ENCODE measurements at places on chromosomes 12 and 14. TPM values are rescaled to one million over a fixed set of nuclear protein-coding genes. Genes with fewer than 3 reads are reported as not detected.

Gene TMEM229B
- total RNA-seq = 0.20 TPM

Gene FBRSL1
- 98.4 TPM for total RNA-seq

Gene SLCO1B3
- 16.2 TPM for total RNA-seq

Gene LRRIQ1
- 1.3 TPM for total RNA-seq

Gene REM2
- 0.26 TPM for total RNA-seq

Gene PGF
- total RNA-seq = 2.5 TPM

Gene TPPP2
- total RNA-seq = not detected

Gene GNB3
- 2.1 TPM for total RNA-seq

Gene SYT10
- not detected for total RNA-seq

Gene HOXC5
- 0.53 TPM for total RNA-seq

Gene GRIN2B
- total RNA-seq = 4.5 TPM

Gene OR6C2
- not detected for total RNA-seq

Gene MAPKAPK5
- 58.7 TPM for total RNA-seq

Gene NAP1L1
- 523 TPM for total RNA-seq

Gene OR6C65
- total RNA-seq = not detected

Gene KLRD1
- not detected for total RNA-seq

Gene LTBP2
- 8.3 TPM for total RNA-seq

Gene ACSM4
- total RNA-seq = not detected

Gene ANAPC5
- 86.4 TPM for total RNA-seq

Gene SAMD15
- total RNA-seq = 2.2 TPM

Gene PPFIBP1
- total RNA-seq = 23.2 TPM

Gene PTGDR
- total RNA-seq = not detected

Gene CPNE6
- total RNA-seq = not detected

Gene KIF26A
- 4.2 TPM for total RNA-seq

Gene SUPT16H
- 99.3 TPM for total RNA-seq

Gene ARID2
- total RNA-seq = 10.1 TPM

Gene TBX3
- total RNA-seq = 51.2 TPM

Gene ESRRB
- total RNA-seq = 0.26 TPM

Gene AHNAK2
- 200 TPM for total RNA-seq

Gene NPAS3
- total RNA-seq = not detected

Gene RDH16
- 0.11 TPM for total RNA-seq

Gene ZNF140
- total RNA-seq = 8.4 TPM

Gene KRT85
- not detected for total RNA-seq

Gene FAR2
- not detected for total RNA-seq

Gene ARID4A
- total RNA-seq = 4.7 TPM

Gene PYM1
- total RNA-seq = 36.7 TPM

Gene BTBD6
- total RNA-seq = 44.7 TPM

Gene NUBPL
- total RNA-seq = 7.9 TPM

Gene GRIP1
- total RNA-seq = 2.0 TPM

Gene PDE3A
- total RNA-seq = 3.5 TPM

Gene AMHR2
- 2.1 TPM for total RNA-seq

Gene LRRK2
- total RNA-seq = 1.6 TPM

Gene GNG2
- 3.6 TPM for total RNA-seq

Gene BDKRB1
- total RNA-seq = 0.86 TPM

Gene NELL2
- total RNA-seq = not detected

Gene RD3L
- not detected for total RNA-seq

Gene NFYB
- total RNA-seq = 26.9 TPM

Gene CLEC4A
- not detected for total RNA-seq

Gene RTRAF
- 347 TPM for total RNA-seq

Gene SLC17A8
- not detected for total RNA-seq

Gene MAP4K5
- 46.1 TPM for total RNA-seq

Gene CIROP
- total RNA-seq = not detected

Gene SLC4A8
- total RNA-seq = 1.7 TPM

Gene SYT1
- total RNA-seq = 6.2 TPM

Gene NEUROD4
- not detected for total RNA-seq
